NCI-H187 treated with DMSO at 0.1 percent for 48 hours (cell line): ENCODE measurements at places on chromosomes 5 and 9.

GRCh38 chr9:109506097-109506712, 8.1 kb upstream of the PTPN3 start:
- DNase-seq = no peak

GRCh38 chr5:32210151-32210550, 36.0 kb upstream of the GOLPH3 start:
- DNase-seq = no peak

DNA sequence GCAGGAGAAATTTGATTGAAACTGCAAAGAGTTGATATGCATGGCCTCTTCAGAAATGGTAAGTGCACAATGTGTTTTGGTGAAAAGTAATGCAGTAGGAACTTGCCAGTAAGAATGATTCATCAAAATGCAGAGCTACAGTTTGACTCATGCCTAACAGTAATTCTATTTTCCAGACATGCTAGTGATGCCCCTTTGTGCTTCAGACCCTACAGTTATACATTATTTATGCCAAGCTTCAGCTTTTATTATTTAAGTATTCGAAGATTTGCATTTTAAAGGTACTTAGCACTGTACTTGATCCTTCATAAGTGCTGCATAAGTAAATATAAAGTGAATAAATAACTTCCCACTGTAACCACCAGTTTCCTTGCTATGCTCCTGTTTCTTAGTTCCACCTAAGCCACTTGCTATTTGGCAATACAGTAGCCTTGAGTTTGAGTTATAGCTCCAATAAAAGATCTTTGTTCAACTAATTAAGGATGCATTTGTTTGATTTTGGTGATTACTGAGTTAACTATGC, 3.6 kb upstream of the SPATA31E1 start:
- DNase-seq = no peak

DNA sequence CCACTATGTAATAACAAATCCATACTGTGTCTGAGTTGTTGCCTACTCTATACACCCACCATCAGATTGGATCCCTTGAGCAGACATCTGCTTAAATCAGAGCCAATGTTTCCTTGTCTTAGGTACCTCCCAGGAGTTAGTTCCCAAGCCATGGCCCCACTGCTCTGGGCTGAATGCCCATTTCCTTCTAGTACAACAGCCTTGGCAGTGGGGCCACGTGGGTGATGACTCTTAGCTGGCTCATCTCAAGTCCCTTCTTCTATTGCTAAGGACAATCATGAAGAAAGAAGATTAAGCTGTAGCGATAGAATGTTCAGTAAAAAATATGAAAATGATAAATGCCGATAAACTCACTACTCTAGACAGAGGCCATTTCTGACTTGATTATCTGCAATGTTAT, 16.6 kb downstream of the PTGR1 start:
- DNase-seq = no peak

DNA sequence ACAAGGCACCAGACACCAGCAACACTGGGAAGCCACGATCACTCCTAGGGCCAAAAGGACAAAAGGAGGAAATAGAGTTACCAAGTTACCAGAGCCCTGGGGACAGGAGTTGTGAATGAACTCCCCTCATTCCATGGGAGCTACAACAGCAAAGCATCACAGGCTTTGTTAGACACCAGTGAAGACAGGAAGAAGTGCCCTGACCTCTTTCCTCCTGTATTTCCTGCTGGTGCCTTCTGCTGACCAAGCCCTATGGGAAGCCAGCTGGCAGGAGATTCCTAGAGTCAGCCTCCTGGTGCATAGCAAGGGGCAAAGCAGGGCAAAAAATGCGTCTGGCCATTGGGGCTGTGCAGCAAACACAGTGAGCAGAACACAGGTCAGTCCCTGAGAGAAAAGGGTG, 374.7 kb downstream of the ZSWIM6 start:
- no peak for DNase-seq

- no peak for DNase-seq
These were observed 126.4 kb upstream of the RAI14 start for GRCh38 chr5:34529581-34530331.

DNA sequence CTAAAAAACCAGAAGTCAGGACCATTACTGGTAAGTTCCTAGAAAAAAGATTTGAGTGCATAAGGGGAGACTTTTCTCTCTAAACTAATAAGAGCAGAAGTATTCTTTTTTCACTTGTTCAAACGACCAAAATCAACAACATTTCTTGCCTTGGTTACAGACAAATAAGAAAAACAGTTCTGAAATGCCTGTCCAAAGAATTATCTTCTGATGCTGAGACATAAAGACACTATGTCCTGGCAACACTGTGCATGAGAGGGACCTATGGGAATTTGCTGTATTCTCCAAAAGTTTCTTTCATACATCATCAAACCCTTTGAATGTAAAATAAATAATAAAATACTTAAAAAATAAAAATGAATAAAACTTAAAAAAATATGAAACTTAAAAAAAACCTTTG, 50.4 kb downstream of the ZNF474 start:
- DNase-seq = no peak

- DNase-seq = no peak
These were observed 377.0 kb downstream of the GLIS3 start for GRCh38 chr9:3922846-3923245.

- DNase-seq = no peak
These were observed 6.9 kb downstream of the CCL19 start for GRCh38 chr9:34684145-34684544.

DNA sequence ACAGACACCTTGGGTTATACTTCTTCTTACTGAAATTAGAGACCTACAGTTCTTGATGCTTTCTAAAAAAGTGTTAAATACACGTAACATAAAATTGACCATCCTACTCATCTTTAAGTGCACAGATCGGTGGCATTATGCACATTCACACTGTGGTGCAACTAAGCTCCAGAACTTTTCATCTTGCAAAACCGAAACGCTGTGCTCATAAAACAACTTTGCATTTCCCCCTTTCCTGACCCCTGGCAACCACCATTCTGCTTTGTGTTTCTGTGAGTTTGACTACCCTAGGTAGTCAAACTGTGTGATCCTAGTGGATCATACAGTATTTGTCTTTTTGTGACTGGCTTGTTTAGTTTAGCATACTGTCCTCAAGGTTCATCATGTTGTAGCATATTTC, 3.9 kb downstream of the MVB12B start:
- no peak for DNase-seq

DNA sequence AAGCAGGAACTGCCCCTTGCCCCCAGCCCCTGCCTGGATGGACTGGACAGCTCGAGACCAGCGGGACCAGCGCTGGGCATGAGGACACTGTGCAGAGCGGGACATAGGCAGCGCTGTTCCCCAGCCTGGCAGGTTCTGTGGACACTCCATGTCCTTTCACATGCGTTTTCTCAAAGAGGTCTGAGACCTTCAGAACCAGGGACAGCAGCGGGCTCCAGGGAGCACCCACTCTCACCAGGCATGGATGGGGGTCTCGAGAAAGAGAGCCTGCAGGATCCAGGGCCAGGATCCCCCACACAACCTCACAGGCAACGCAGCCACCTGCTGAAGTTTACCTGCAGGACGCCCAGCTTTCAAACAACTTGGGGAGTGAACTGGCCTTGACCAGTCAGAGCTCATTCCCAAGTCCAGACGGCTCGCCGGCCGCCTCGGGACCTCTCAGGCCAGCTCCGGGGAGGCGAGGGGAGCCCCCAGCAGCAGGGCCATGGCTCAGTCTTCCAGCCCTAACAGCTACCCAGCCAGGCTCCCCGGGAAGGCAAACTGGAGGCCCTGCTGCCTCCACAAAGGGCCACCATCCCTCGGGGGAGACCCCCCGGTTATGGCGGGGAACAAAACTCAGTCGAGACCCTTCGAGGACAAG, 72.5 kb upstream of the SARDH start:
- no peak for DNase-seq

DNA sequence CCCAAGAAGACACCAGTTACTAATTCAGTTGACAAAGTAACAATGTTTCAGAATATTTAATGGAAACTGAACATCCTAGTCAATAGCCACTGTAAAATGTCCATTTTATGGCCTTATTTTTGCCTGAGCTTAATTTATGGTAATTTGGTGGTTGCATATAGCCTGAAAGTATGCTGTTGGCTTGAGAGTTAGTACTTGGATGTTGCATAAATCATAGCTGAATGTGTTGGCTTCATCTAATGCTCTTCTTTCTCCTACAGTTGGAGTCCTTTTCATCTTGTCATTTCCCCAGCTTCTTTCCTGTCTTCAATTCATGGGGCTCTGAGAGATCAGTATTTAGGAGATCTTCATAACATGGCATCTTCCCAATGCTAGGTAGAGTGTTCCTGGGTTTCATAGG, 164.6 kb downstream of the MAT2B start:
- DNase-seq = no peak

DNA sequence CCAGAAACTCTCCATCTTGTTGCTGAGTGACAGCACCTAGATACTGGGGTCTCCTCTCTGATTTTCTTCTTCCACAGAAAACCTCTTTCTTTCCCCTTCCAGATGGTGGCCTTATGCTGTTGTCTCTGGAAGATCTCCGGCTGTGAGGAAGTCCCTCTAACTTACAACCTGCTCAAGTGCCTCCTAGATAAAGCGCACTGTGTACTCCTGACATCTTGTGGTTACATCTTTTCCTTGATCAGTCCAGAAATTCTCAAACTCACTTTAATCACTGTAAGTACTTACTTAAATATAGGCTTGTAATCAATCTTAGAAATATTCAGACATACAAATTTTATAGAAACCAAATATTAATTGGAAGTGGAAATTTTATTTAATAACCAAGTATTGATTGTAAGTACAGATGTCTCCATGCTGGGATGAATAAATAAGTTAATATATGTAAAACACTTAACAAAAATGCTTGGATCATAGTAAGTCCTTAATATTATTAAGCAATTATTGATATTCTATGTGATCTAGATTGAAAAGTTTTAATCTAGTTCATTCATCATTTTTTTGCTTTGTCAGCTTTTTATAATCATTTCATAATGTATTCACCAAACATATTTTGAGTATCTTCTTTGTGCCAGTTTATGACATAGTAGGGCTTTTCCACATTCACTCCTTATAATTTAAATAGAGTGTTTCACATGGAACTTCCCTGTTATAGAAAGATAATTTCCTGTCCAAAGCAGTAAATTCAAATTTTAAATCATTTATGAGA, 1381.4 kb upstream of the CDH6 start:
- no peak for DNase-seq

DNA sequence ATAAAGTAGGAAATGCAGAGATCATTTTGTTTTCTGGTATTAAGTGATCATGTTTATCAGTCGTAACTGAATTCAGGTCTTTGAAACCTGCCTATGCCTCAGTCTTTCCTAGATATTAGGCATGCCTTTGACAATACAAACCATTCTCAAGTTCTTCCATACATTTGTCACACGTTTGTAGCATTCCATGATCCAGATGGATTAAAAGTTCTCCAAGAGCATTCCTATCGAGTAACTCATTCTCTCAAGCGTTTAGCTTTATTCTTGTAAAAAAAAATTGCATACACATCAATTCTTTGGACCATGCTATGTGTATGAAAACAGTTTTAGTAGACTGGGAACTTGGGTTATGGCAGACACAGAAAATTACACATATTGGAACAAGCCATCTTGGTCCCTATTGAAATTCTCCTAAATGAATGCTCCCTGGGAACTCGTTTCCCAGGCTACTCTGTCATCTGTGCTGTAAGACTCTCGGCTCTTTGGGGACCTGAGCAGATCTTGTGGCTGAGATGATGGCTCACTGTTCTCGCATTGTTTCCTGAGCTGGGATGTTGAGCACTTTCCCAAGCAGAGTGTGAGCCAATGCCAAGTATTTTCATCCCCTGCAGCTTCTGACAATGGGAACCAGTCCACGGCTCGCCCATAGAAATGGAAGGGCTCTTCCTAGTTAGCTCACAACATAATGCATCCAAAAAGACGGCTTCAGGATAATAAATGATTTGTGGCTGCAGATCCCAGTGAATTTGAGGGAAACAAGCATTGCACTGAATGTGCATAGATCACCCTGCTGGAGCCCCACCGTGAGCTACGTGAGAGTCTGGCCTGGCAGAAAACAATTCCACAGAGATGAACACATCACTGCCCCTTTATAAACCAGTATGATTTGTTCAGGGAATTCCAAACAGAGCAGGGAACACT, 230.2 kb downstream of the IRX1 start:
- DNase-seq = no peak

DNA sequence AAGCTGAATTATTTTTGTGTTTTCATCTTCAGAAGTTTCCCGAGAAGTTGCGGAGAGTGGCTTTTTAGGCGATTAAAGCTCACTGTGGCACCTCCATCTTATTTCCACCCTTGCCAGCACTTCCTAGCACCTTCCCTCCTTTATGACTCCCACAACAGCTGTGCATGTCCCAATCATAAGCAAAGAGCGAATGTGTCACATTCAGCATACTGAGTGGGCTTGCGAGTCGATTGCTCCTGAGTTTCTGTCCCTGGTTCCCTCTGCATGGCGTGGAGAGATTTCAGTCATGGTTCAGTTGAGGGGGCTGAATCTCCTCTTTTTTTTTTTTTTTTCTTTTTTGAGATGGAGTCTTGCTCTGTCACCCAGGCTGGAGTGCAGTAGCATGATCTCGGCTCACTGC, 144.9 kb downstream of the ARHGAP26 start:
- DNase-seq = no peak

DNA sequence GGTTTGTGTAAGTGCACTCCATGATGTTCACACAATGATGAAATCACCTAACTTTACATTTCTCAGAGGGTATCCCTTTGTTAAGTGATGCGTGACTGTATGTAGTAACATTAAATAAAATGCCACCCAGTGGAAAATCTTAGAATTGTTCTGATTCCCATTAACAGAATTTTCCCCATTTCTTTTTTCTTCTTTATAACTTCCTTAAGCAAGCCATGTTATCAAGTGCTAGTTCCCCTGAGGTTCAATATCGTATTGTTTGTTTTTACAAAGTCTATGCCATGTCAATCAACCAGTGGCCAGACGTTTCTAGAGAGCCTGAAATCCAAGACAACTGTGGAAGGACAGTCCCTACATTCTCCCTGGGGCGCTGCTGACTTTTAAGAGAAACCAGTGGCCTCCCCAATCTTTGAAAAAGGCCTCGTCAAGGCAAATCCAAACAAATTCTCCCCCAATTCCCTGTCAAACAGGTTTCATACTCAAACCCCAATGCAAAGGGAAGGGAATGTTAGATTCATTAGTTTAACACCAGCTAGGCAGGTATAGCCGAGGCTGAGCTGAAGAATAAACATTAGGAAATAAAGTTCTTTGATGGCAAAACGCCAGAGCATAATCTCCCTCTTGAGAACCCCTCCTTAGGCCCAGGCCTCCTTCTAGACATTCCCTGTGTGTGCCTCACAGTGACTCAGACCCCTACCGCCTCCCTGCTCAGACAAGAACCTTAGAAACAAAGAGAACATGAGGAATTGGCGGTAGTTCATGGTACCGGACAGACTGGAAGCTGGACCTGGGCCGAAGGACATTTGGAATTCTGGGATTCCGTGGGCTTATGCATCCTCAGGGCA, 198.7 kb downstream of the GNA14 start:
- no peak for DNase-seq

DNA sequence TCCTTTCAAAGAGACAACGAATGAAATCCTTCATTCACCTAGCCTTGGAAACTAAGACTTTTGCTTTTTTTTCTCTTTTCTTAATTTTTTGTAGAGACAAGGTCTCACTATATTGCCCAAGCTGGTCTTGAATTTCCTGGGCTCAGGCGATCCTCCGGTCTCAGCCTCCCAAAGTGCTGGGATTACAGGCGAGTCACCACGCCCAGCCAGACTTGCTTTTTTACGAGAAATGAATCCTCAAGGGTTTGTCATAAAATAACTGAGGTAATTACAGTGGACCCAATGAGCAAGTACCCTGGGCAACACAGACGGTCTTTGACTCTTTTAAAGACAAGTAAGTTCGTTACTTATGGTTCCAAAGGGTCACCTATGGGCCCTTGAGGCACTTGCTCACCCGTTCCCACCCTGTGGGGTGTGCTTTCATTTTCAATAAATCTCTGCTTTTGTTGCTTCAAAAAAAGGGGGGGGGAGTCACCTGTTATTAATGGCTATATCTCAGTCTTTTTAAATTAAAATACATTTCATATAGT, 70.4 kb downstream of the TRPM6 start:
- no peak for DNase-seq
